ENCODE measurements at places on chromosomes 7 and 10.

GRCh38 chr10:103548006-103548405, 54.5 kb downstream of the NEURL1 start:
- no peak for DNase-seq

DNA sequence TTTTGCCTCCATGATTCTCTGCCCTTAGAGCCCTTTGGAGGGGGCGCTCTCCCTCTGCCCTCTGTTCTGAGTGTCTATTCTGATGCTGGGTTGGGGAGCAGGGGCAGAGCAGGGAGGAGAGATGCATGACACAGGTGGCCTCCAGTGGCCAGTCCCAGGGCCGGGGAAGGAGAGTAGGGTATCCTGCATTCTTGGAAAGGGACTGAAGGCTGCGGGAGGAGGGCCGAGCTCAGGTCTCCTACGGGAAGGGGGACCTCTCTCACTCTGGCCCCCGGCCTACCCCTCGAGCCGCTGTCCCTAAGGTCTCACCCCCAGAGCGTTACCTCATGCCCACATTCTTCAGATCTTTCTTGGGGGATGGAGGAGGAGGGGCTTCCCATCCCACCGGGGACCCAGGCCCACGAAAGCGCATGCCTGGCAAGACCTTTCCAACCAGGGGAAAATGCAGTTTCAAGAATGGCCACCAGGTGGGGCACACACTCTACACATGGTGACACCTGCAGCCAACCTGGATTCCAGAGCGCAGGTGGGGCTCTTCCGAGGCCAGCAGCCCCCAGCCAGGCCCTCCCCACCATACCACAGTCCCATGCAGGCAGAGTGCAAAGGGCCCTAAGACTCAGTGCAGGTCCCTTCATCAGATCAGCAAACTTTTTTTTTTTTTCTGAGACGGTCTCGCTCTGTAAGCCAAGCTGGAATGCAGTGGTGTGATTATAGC, 86.4 kb downstream of the MYL10 start:
- peak; percentile 73 for DNase-seq

DNA sequence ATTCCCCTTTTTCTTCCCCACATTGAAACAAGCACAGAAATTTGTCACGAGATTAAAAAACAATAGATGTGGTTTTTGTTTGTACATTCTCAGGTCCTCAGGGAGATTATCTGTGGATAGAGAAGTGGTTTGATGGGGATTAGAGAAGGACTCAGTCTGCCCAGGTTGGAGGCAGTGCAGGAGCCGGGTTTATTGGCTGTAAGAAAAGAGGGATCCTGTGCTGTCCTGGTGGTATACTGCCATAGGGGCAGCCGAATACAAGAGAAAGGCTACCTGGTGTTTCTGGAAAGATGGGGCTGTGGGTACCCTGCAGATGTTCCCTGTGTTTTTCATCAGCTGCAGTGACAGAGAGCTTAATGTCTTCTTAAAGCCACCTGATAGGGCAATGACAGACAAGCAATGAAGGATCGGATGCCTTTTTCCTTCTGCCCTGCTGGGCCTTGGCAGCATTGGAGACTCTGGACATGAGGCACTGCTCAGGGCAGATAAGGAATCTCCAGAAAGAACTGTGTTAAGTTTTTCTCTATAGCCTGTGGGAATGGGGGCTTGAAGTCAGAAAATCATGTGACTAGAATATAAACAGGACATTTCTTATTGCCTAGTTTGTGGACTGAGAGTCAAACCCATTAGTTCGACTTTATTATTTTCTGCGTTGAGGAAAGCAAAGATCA, 18.1 kb upstream of the GPR141 start:
- no peak for DNase-seq

DNA sequence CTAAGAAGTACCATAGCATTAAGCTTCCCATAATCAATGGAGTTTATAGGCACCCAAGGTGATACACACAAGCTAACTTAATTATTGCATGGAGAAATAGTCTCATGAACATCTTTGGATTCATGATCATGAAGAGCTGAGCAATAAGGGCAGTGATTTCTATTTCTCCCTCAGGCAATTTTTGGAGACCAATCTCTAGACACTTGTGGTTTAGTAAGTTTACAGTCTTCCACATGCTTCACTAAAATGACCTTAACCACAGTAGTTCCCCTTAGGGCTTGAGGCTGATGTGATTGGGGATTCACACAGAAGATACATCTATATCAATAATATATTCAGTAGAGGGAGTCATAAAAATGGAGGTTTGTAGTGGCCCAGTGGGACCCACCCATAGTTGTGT, 241.2 kb downstream of the CCDC7 start:
- no peak for DNase-seq

DNA sequence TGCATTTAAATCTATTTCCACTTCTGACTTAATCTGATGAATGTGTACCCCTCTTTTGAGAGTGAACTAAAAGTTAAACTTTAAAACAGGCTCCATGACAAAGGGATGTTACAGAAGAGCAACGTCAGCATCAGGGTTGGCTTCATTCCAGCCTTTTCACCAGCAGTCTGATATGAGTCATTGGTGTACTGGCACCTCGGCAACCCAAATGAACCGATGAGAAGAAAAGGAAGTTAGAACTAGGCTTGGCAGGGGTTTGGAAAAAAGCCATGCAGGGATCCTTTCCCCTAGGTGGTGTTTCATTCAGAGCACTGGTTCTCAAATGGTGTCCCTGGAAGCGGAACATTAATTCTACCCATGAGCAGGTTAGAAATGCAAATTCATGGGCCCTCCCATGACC, 53.6 kb downstream of the SEC61G start:
- DNase-seq = peak; percentile 95

GRCh38 chr7:103445228-103446048, 569 bp downstream of the SLC26A5 start:
- DNase-seq = no peak

DNA sequence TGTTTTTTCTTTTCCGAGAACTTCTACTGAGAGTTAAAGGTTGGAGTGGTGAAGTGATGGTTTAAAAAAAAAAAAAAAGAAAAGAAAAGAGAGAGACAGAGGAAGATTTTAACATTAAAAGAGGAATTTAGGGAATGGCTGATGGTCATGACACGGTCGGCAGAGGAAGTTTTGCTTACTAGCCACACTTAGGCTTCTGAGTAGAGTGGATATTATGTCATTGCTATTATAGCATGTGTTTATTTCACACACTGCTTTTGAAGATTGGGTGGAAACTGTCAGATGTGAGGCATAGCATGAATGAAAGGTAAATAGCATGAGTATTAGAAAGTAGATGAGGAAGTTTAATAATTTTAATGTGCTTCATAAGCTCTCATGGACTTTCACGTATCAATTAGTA, 2.5 kb downstream of the KAT6B start:
- DNase-seq = no peak

DNA sequence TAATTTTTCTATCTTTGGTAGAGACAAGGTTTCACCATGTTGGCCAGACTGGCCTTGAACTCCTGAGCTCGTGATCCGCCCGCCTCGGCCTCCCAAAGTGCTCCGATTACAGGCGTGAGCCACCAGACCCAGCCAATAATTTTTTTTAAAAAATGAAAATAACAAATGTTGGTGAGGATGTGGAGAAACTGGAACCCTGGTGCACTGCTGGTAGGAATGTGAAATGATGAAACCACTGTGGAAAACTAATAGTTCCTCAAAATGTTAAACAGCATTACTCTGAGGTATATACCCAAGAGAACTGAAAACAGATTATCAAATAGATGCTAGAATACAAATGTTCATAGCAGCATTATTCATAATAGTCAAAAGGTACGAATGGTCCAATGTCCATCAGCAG, 23.0 kb upstream of the YWHAG start:
- DNase-seq = no peak

DNA sequence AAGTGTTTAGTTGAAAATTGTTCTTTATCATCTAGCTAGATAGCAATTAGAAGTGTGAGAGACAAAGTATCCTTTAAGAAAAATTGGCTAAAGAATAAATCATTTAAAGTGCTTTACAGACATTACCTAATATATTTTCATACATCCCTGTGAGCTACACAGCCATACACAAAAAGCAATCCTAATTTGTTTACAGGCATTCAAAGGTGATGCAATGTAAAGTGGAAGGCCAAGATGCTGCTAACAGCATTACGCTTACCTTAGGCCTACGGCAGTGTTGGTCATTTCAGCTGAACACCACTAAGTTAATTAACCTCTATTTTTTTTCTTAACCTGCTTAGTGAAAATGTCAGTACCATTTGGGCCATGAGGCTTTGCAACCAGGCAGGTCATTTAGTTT, 10.7 kb upstream of the CASD1 start:
- no peak for DNase-seq

DNA sequence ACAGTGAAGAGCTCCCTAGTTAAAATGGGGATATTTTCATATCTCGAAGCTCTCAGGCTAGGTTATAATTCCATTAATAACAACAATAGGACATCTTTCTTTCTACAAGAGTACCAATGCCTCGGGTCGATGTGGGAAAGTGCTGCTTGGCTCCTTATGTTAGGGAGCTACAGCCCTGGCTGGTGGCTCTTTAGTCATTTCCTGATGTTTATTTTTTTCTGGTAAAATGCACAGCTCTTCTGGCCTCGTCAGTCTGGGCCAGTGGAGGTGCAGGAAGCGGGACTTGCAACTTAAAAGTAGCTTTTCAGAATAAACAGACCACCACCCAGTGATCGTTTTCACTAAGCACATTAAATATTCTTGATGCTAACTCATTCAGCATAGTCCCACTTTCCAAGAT, 58.3 kb downstream of the MKX start:
- DNase-seq = no peak

GRCh38 chr7:101636822-101637623, 7.9 kb upstream of the MYL10 start:
- peak; percentile 25 for DNase-seq
